ENCODE measurements at places on chromosomes 13 and 19.

DNA sequence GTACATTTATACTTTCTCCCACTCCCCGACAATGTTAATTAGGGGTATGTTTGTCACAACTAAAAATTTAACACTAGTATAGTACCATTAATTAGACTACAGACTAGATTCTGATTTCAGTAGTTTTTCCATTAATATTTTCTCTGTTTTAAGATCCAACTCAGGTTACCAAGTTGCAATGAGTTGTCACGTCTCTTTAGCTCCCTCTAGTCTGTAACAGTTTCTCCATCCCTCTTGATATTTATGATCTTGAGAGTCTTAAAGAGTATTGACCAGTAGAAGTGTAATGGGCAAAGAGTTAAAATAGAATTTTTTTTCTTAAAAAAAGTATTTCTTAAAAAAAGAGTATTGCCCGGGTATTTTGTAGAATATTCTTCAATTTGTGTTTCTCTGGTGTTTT, 598.1 kb downstream of the TBC1D4 start:
- no peak for DNase-seq

DNA sequence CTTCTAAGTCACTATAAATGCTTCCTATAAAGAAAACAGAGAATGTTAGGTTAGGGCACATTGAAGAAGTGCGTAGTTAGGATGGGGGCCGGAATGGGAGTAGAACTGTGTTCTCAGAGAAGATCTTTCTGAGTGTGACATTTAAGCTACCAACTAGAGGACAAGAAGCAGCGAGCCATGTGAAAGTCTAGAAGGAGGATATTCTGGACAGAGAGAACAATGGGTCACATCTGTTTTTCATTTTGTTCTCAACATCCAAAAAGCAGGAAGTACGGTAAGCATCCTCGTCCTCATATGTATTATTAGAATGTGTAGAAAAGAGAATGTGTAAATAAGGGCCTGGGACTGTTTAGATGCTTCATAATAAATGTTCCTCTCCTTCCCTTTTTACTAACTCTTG, 44.5 kb upstream of the PARP4 start:
- DNase-seq = no peak

DNA sequence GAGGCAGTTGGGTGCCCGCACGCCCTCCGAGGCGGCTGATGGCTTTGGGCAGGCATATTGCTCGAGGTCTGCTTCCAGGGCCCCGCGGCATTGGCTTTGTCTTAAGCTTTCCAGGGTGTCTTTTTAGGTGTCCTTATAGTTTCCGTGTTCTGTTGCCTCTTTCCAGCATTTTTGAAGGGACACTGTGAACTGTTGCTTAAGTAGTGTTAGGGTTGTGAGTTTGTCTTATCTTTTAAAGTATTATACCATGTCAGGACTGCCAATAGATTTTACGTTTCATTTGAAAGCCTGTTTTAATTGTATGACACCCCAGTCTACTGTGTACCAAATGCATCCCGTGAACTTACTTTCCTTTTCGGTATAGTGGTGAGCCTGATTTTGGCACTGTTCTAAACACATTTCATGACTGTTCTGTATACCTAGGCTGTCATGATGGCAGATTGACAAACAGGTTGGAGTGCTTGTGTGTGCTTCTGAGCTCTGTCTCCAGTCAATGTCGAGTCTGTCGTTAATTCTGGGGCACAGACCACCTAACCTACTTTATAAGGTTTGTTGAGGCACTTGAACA, 656 bp downstream of the PCCA start:
- no peak for DNase-seq

- no peak for DNase-seq
Measured at GRCh38 chr13:76000131-76000530, 364.0 kb downstream of the LMO7 start.

- DNase-seq = no peak
Measured at GRCh38 chr19:51589511-51589910, 18.4 kb downstream of the ZNF175 start.

- DNase-seq = peak; percentile 72
Measured at GRCh38 chr19:3178377-3178972, at the start of gene S1PR4. TSS of gene S1PR4 (plus strand) at chr19:3178769. CDS start at chr19:3178793, 24 bp downstream.

- DNase-seq = peak; percentile 42
Measured at GRCh38 chr19:39752390-39752789, 14.6 kb upstream of the CLC start.

DNA sequence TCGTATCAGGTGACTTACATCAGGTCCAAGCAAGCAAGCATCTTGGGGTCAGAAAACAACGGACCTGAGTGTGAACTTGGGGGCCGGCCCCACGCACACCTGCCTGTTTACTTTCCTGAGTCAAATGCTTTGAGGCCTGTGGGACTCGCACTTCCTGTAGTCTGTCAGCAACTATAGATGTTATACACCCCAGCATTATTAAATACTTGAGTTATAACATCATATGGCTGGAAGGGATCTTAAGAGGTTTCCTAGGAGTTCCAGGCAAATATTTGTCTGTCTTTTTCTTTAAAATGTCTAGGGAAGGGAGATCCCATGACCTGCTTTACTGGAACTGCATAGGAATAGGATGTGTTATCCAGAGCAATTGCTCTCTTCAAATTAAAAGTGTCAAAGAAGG, 280.6 kb downstream of the SHISA2 start:
- no peak for DNase-seq

GRCh38 chr13:106494936-106495335, 40.5 kb downstream of the EFNB2 start:
- DNase-seq = no peak

DNA sequence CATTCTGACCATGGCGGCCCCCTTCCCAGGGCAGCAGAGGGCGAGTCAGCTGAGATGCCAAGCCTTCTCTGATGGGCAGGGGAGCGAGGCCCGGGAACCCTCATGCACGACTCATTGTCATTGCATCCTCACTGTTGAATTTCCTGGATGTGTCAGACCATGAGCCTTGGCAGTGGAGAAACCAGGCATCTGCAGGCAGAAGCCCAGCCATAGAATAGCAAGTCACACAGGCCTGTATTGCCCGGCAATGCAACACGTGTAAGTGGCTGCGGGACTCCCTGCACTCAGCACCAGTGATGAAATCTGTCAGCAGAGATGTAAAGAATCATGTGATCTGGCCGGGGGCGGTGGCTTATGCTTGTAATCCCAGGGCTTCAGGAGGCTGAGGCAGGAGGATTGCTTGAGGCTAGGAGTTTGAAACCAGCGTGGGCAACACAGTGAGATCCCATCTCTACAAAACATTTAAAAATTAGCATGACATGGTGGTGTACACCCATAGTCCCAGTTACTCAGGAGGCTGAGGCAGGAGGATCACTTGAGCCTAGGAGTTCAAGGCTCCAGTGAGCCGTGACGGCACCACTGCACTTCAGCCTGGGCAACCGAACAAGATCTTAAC, 199.7 kb downstream of the KATNAL1 start:
- DNase-seq = no peak

DNA sequence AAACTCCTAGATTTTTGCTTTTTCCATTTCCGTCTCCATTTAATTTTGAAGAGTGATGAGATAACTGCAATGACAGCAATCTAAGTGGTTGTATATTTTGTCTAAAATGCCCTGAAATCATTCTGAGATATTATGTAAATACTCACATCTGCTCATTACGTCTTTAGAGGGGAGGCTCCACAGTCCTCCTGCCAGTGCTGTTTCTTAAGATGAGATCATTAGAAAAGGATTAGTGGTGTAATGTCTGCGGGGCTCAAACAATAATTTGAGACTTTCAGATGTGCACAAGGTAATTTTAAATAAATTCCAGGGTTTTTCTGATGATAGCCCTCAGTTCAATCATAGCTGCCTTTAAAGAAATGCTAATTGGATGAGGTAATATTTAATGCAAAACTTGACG, 437.9 kb downstream of the FOXO1 start:
- DNase-seq = no peak

DNA sequence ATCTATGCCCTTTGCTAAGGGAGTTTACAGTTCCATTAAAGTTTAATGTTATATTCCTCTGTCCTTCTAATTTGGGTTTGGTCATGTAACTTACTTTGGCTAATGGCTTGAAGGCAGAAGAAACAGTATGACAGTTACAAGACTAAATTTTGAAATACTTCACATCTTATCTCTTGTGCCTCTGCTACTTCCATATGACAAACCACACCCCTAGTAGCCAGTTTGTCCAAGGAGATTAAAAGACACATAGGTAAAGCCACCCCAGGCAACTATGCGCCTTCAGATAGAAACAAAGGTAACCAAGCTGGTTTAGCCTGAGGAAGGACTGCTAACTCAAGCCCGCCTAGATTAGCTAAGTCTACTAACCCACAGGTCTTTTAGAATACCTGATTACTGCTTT, 273.4 kb upstream of the MIR17HG start:
- no peak for DNase-seq

DNA sequence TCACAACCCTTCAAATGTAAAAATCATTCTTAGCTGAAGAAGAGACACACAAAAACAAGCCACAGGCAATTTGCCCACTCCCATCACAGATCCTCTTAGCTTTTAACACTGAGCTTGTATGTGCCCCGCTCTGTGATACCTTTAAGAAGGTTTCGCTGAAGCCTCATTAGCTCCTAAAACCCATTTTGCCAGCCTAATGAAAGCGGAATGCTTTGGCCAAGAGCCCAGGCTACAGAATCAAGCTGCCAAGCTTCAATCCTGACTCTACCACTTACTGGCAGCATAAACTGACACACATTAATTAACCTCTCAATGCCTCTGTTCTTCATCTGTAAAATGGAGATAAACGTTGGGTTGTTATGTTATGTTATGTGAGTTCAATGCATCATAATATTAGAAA, 10.5 kb downstream of the ZNF112 start:
- DNase-seq = no peak

DNA sequence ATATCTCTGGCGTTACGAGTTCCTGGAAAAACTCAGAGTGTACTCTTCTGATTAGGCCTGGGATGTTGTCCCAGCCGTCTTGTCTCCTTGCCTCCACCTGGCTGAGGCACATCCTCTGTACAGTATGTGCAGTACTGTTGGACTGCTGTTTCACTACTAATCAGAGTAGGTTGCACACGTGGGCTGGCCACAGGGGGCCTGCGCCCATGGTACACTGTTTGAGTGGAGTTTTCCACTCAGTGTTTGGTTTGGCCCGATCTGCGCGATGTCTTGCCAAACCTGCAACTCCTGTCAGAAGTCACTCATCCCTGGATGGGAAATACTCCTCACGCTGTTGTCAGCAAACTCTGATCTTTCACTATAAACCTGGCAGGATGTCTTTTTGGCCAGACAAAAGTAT, 189.6 kb upstream of the CSNK1A1L start:
- no peak for DNase-seq

DNA sequence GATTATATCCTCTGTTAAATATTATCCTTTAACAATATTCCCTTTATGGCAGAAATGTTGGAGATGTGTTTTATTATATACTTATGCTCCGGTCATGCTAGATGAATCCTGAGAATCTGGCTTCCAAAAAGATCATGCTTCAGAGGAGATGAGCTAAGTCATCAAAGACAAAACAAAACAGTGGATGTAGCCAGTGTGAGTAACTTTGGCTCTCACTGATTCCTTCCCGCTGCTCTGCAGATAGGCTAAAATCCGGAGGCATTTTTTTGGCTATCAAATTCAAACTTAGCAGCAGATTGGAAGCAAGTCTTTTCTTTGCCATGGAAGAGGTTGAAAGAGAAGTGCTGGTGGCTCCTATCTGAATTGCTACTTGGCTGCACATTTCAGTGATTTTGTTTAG, 295.9 kb downstream of the GPC6 start:
- DNase-seq = no peak

- DNase-seq = no peak
Measured at GRCh38 chr19:4662020-4662695, 8.0 kb downstream of the MYDGF start.

DNA sequence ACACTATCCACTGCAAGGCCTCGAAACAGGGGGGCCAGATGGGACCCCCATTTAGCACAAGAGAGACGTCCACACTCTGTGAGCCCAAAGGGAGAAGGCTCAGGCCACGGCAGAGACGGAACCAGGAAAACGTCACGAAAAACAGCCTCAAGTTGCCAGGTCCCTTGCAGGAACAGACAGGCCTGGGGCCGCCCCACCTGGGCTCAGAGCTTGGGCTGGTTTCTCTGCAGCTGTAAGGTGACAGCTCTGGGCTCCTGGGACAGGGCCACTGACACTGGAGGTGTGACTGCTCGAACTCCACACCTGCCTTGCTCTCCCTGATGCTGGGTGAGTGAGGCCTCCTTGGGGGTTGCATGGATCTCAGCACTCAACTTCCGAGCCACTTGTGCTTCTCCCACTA, 3.2 kb downstream of the ZNF787 start:
- DNase-seq = no peak

- DNase-seq = no peak
Measured at GRCh38 chr13:38960175-38960574, 30.5 kb downstream of the STOML3 start.

- DNase-seq = no peak
Measured at GRCh38 chr13:80040196-80040980, 300.5 kb downstream of the SPRY2 start.

- no peak for DNase-seq
Measured at GRCh38 chr13:42745655-42746054, 35.7 kb upstream of the FAM216B start.

GRCh38 chr19:10971107-10971726, 10.4 kb downstream of the SMARCA4 start:
- DNase-seq = no peak

- peak; percentile 30 for DNase-seq
Measured at GRCh38 chr19:52398081-52398441, 412 bp downstream of the ZNF528 start.

DNA sequence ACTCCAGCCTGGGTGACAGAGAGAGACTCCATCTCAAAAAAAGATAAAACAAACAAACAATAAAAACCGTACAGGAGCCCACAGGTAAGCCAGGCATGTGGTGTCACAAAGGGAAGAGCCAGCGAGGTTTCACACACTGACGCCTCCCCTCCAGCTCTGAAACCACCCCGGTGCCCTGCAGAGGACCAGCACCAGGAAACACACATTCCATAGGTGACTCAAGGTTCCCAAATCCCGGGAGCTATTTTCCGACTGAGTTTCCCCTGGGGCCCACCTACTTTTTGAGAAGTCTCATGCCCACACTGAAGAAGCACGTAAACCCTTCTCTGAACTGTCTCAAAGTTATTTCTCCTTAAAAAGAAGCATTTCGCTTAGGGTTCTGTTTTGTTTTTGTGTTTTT, 40.3 kb downstream of the RHPN2 start:
- DNase-seq = no peak

GRCh38 chr13:38334845-38335244, 14.8 kb upstream of the UFM1 start:
- no peak for DNase-seq

DNA sequence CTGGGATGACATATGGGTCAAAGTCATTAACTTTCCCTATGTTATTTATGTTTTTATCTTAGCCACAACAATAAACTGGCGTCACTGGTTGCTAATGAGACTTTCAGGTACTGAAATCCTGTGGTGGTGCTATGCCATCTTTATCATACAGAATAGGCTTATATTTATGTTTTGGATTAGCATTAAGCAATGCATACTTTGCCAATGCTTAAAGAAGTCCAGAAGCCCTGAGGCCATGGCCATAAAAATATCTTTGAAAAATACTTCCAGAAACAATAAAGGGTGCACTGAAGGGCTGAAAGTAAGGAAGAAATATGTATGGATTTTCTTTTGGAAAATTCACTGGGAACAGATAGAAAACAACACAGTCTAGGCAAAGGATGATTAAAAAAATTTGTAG, 304.6 kb upstream of the SLC10A2 start:
- no peak for DNase-seq

Data from stimulated activated CD8-positive, alpha-beta memory T cell treated with anti-CD3 and anti-CD28 coated beads, Interleukin-4, amount 100 ng/mL, for 48 hours (primary cell).